Retina (tissue), 1 donor: ENCODE measurements at places on chromosomes 6 and 20.
A peak's percentile ranks its signal among the peaks of the same experiment; 100 is the strongest.

DNA sequence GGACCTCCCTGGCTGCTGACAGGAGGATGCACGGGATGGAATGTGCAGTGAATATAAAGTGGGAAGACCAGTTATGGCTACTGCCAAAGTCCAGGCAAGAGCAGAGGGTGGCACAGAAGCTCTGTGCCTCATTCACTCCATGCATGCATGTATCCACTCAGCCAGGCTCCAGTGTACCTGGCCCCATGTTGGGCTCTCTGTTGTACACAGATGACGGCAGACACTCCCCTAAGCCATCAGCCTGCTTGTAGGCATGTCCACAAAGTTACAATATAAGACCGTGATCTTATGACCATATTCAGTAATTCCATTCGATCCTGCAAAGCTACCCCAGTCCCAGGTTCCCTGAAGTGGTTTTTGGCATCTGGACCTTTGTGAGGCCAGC is 116.8 kb downstream of the PREX1 start:
- DNase-seq = no peak

DNA sequence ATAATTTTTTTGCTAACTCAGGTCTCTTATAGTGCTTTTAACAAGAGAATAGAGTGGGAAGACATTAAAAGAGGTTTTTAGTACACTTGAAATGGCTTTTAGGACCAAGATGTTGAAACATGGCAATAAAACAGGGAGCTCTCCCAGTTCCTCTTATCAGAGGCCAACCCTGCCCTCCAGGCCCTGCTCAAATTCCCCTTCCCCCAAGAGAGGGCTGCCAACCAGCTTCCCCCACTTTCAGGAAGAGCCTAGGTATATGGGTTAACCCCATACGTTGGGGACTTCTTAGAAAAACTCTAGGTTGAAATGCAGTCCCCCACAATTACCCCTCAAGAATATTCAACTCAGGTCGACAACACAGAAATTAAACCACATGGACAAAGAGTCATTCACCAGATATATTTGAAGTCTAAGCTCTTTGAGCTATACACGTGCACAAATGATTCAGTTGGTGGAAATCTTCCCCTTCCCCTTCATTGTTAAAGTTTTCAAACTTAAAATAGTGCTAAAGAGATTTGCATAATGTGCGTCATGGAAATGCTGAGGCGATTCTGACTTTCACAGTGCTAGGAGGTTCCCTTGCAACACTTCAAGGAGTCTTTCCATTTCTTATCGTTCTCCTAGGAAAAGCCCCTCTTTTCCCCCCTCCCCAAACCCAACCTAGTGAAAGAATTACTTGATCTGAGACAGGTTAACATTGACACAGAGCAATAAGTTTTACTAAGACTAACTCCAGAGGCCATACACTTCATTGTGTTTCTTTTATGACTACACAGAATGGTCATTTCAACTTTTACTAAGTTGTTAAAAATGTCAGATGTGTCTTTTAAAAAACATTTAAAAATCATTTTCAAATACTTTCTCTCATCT is 49.8 kb upstream of the ENPP5 start:
- DNase-seq = no peak

GRCh38 chr6:80956898-80957297 is 795.6 kb downstream of the TENT5A start:
- DNase-seq = no peak

GRCh38 chr6:56856036-56856580 is 98.8 kb upstream of the BEND6 start:
- DNase-seq = no peak

DNA sequence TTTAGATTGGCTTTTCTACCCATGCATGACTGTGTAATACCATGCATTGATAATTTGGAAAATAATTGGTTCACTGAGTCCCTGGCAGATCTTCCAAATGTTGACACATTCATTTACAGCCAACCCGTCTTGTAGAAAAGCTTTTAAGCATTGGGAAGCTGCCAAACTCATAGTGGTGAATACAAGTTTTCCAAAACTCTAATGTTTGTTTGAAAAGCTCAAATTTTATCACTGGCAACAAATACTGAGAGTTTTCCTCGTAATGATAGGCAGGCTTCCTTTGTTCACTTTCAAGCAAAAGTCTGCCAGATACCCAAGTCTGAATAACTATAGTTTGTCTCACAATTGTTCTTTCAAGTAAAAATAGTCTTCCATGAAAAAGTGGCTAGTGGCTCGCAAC is 143.0 kb downstream of the FIG4 start:
- no peak for DNase-seq

DNA sequence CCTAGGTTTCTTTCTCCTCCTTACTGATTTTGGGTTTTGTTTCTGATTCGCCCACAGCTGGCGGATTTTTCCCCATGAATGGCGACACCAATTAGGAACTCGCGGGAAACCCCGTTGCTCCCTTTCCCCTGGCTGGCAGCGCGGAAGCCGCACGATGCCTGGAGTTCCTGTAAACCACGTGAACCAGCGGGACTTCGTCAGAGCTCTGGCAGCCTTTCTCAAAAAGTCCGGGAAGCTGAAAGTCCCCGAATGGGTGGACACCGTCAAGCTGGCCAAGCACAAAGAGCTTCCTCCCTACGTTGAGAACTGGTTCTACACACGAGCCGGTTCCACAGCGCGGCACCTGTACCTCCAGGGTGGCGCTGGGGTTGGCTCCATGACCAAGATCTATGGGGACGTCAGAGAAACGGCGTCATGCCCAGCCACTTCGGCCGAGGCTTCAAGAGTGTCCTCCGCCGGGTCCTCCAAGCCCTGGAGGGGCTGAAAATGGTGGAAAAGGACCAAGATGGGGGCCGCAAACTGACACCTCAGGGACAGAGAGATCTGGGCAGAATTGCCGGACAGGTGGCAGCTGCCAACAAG is 3.2 kb upstream of the SEC23B start:
- DNase-seq = no peak

GRCh38 chr6:145669627-145670034 is 65.7 kb downstream of the EPM2A start:
- no peak for DNase-seq

DNA sequence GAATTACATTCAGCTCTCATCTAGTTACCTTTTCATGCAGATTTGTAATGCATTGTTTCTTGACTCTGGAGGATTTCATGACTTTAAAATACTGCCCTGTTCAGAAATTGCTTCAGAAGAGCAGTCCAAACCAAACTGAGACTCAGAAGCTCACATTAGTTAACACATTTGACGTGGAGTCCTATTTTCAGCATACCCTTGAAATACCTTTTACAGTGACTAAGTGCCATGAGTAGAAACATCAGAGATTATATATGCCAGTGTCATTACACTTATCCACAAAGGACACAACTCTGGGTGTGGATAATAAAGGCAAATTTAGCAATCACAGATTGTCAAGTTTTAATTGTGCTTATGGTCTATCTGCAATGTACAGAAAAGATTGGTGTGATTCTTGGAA is 459.6 kb downstream of the FRK start:
- no peak for DNase-seq

DNA sequence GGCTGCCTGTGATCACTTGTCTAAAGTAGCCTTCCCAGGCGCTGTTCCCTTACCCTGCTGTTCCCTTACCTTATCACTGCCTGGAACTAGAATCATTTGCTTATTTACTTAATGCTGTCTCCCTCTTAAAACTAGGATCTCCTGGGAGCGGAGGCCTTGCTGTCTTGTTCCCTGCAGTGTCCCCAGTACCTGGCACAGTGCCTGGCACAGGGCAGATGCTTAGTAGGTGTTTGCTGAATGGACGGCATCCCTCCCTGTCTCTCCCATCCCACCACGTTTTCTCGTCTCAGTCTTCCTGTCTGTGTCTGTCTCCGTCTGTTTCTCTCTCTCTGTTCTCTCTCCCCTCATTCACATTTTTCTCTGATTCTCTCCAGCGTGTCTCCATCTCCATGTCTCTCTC is 99.9 kb upstream of the MYL9 start:
- DNase-seq = no peak

- no peak for DNase-seq
These were observed 22.2 kb downstream of the RNF24 start for GRCh38 chr20:3993109-3993508.

DNA sequence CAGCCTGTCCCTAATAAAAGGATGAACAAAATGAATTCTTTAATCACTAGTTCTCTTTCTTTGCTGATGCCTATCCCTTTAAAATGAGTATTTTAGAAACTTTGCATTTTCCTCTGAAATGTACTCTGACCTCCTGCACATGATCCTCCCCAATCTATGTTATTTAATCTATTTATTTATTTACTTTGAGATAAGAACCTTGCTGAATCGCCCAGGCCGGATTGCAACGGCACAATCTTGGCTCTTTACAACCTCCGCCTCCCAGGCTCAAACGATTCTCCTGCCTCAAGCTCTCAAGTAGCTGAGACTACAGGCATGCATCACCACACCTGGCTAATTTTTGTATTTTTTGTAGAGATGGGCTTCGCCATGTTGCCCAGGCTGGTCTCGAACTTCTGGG is 27.9 kb downstream of the ADTRP start:
- no peak for DNase-seq

DNA sequence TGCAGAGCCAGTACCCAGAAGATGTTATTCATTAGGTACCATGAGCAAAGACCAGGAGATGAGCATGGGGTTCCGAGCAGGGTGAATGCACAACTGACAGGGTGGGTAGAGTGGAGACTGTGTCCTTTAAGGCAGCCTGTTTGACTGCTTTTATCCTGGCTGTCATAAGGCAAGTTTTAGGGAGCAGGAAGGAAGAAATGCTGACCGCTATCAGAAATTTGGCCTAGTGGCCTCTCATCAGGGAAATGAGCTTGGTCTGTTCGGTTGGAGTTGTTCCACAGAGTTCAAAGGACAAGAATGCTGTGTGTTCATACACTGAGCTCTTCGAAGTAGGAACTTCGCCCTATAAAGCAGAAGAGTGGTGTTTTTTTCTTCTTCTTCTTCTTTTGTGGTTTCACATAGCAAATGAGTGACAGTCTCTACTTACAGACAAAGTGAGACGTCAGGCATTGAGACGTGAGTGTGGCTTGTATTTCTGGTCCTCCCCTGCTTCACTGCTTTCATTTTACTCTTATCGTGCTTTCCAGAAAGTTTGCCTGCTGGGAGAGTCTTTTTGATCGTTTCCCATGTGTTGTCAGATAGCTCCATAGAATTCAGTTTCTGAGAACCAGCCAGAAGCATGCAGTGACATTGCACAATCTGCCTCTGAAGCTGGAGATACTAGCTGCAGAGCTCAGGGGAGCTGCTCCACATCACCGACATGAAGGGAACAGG is at the start of gene CASS4:
TSS of gene CASS4 (plus strand) at position 502 of the 714 bp plus-strand sequence. CDS start at position 701, 199 bp downstream.
- no peak for DNase-seq

DNA sequence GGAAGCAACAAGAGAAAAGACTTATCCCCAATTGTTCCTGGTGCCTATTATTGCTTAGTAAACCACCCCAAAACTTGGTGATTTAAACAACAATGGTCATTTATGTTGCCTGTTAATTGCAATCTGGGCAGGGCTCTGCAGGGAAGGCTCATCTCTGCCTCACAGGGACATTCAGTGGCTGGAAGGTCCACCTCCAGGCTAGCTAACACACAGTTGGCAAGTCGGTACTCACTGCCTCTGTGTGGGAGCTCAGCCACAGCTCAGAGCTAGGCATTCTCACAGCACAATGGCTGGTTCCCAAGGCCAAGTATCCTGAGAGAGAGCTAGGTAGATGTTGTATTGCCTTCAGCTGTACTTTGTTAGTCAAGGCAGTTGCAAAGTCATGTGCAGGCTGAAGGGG is 18.5 kb upstream of the GMDS start:
- DNase-seq = no peak

GRCh38 chr6:119587537-119587936 is 238.0 kb upstream of the MAN1A1 start:
- no peak for DNase-seq

DNA sequence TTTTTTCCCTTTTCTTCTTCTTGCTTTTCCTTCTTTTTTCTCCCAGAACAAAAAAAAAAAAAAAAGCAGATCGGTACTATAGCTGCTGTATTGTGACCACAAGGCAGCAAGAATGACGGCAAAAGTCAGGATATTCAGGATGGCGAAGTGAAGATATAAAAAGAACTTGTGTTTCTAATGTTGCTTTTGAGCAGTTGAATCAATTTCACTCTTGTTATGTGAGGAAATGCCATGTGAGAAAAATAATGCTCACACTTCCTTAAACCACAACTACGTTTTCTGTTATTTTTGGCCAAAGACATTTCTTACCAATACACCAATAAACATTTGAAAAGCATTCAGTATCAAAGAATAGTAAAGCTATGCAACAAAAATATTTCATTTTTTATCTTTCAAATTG is 510.5 kb downstream of the HACE1 start:
- no peak for DNase-seq

GRCh38 chr6:124758663-124759062 is 203.6 kb upstream of the RNF217 start:
- no peak for DNase-seq

- DNase-seq = peak; percentile 71
These were observed 2.4 kb upstream of the DBNDD2 start for GRCh38 chr20:45405571-45406259.

DNA sequence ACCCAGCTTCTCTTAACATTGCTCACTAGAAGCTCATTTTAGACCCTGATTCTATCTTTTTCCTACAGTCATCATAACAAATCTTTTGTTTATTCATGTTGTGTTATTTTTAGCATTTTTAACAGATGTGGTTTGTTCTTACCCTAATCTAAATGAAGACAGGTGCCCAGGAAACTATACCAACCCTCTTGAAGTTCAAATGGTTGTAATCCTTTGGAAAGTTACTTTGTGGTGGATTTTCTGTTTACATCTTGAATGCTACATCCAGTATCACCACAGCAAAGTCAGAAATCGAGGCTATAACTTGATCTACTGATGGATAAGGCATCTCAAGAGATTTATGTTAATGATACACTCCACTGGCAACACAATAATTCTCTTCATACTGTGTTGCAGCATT is 26.2 kb downstream of the SMAP1 start:
- DNase-seq = no peak

DNA sequence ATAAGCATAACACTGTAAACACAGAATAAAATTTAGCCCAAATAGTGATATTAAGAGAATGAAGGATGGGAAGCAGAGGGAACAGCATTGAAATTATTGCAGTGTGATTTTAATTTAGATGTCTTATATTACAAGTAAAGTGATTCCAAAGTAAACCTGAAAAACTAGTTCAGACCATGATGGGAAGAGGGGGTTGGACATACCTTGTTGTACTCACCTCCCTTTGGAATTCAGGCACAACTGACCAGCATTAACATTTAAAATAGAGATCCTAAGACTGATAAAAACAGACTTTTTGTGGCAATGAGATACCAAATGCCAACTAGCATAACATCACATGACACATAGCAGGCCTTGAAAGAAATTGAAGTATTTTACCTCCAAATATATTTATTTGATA is 262.6 kb upstream of the PRND start:
- DNase-seq = no peak

GRCh38 chr6:138537106-138537505 is 37.8 kb upstream of the NHSL1 start:
- DNase-seq = no peak
